ENCODE measurements at places on chromosomes 1 and 21.

DNA sequence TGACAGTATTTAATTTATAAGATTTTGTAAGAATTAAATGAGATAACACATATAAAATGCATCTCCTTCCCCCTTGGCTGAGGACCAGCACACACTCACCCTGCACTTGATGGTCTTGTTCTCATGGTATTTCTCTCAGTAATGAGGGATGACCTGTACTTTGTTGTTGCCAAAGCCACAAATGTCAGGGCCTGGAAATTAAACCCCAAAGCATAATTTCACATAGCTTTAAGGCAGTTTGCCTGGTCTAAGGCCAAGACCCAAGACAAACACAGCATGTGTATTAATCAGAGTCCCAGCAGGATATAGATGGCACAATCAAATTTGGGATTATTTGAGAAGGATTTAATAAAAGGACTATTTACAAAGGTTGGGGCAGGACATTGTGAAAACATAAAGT is 48.6 kb upstream of the EPS15 start:
- H3K27me3 ChIP-seq, result no peaks in the 10 kb centered on the region
- no peak for DNase-seq
- no peak overlapping the region for H3K27ac ChIP-seq
- no peaks in the 10 kb centered on the region for H3K36me3 ChIP-seq
- H3K4me1 ChIP-seq, result peaks cover 6% of the 10 kb centered on the region

GRCh38 chr1:243396876-243397275 is 141.0 kb downstream of the SDCCAG8 start:
- H3K27ac ChIP-seq, result no peak overlapping the region
- no peak for DNase-seq
- no peaks in the 10 kb centered on the region for H3K4me1 ChIP-seq
- no peaks in the 10 kb centered on the region for H3K27me3 ChIP-seq

DNA sequence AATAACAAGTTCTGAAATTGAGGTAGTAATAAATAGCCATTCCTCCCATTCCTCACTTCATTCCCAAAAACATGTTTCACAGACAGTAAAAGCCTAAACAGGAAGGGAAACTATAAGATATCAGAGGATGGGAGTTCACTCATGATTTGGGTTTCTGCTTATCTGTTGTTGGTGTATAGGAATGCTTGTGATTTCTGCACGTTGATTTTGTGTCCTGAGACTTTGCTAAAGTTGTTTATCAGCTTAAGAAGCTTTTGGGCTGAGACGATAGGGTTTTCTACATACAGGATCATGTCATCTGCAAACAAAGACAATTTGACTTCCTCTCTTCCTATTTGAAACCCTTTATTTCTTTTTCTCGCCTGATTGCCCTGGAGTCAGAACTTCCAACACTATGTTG is 26.0 kb upstream of the POFUT2 start:
- peaks cover 5% of the 10 kb centered on the region for H3K4me1 ChIP-seq
- no peak for DNase-seq
- H3K27me3 ChIP-seq, result peaks cover 41% of the 10 kb centered on the region
- no peak overlapping the region for H3K4me3 ChIP-seq
- H3K27ac ChIP-seq, result no peak overlapping the region

DNA sequence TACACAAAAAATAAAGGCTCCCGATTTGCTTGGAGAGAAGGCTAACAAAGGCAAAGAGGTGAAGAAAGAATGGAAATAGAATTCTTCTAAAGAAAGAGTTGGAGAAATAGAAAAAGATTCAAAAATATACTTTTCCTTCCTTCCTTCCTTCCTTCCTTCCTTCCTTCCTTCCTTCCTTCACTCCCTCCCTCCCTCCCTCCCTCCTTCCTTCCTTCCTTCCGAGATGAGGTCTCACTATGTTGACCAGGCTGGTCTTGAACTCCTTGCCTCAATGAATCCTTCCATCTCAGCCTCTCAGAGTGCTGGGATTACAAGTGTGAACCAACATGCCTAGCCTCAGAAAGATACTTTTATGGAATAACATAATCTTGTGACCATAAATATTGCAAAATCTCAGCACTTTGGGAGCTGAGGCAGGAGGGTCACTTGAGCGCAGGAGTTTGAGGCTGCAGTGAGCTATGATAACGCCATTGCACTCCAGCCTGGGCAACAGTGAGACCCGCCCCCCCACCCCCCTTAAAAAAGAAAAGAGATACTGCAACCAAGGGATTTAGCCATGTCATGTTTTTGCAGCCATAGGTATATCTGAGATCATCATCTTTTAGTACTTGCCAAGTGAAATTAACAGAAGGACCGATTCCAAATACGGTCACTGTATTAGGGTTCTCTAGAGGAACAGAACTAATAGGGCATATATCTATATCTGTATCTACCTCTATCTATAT is 1.0 kb upstream of the HJV start:
- no peak overlapping the region for H3K4me3 ChIP-seq
- no peak overlapping the region for H3K27ac ChIP-seq
- H3K36me3 ChIP-seq, result no peaks in the 10 kb centered on the region

GRCh38 chr1:4702932-4703331 is 48.5 kb downstream of the AJAP1 start:
- no peaks in the 10 kb centered on the region for H3K36me3 ChIP-seq
- no peak for DNase-seq
- H3K4me3 ChIP-seq, result no peak overlapping the region
- peaks cover 37% of the 10 kb centered on the region for H3K27me3 ChIP-seq
- no peaks in the 10 kb centered on the region for H3K4me1 ChIP-seq
- no peak overlapping the region for H3K27ac ChIP-seq

- H3K4me1 ChIP-seq, result peaks cover 21% of the 10 kb centered on the region
- no peaks in the 10 kb centered on the region for H3K27me3 ChIP-seq
- peak overlapping the region; percentile 85 for H3K4me3 ChIP-seq
- no peak overlapping the region for H3K27ac ChIP-seq
- DNase-seq, result no peak
These were observed 1.4 kb downstream of the PSEN2 start for GRCh38 chr1:226871636-226872327.

GRCh38 chr1:233268389-233269022 is 27.0 kb downstream of the PCNX2 start:
- H3K4me1 ChIP-seq, result peaks cover 21% of the 10 kb centered on the region
- H3K4me3 ChIP-seq, result no peak overlapping the region
- H3K27me3 ChIP-seq, result no peaks in the 10 kb centered on the region
- no peak overlapping the region for H3K27ac ChIP-seq

DNA sequence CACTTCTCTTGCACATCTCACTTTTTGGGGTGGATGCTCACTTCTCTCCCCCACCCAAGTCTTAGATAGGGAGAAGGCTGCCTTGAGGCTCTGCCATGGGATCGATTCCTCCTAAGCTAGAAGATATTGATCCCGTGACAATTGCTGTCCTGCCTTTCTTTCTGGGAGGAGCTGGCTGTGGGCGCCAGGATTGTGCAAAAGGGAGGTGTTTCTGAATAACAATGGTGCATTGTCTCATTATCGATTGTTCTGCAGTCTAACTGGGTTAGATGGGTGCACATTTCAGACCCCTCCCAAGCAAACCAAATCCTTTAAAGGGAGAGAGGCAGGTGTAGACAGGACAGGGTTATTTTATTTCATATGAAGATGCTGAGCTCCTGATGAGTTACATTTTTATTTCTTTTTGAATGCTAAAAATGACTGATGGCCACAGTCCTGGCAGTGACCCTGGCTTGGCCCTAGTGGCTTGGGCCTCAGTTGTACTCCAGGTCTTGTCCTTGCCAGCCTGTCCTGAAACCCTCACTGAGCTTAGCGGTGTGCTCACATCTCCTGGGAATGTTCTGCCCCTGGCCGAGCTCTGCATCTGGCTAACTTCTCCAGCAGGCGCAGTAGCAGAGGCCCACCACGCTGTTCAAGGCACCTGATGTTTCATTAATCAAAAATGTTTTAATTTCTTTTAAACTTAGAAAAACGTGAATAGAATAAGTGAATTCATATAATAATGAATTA is 99.0 kb upstream of the KAZN start:
- peaks cover 45% of the 10 kb centered on the region for H3K27me3 ChIP-seq
- no peak for DNase-seq
- H3K4me3 ChIP-seq, result no peak overlapping the region
- H3K36me3 ChIP-seq, result no peaks in the 10 kb centered on the region
- H3K4me1 ChIP-seq, result no peaks in the 10 kb centered on the region

DNA sequence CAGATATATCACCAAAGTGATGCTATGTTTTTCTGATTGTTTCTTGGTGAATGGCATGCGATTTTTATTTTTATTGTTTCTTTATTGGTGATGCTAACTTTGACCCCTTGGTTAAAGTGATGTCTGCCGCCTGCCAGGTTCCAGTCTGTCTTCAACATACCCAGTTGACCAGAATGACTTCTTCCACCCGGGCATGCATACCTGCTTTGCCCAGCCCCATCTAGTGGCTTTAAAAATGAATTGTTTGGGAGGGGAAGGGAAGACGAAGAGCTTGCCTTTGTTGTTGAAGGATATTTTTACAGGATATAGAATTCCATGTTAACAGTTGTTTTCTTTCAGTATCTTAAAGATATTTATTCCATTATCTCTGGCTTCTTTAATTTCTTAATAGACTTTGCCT is 65.1 kb downstream of the ATG4C start:
- peaks cover 1% of the 10 kb centered on the region for H3K36me3 ChIP-seq
- no peaks in the 10 kb centered on the region for H3K4me1 ChIP-seq
- DNase-seq, result no peak
- no peak overlapping the region for H3K4me3 ChIP-seq

GRCh38 chr1:56489695-56490094 is 89.7 kb downstream of the PLPP3 start:
- no peaks in the 10 kb centered on the region for H3K36me3 ChIP-seq
- H3K4me1 ChIP-seq, result no peaks in the 10 kb centered on the region
- H3K27me3 ChIP-seq, result no peaks in the 10 kb centered on the region
- H3K4me3 ChIP-seq, result no peak overlapping the region
- DNase-seq, result no peak

DNA sequence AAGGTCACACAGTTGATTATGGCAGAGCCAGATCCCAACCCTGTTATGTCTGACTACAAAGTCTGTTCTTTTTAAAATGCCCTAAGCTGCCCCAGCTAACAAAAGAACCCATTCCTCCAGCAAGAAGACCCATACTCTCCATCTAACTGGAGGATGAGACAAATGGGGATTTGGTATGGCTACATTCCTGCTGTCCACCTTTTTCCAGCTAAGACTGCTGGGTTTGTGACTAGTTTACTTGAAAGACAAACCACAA is 112.8 kb downstream of the KIAA0319L start:
- no peaks in the 10 kb centered on the region for H3K27me3 ChIP-seq
- peaks cover 23% of the 10 kb centered on the region for H3K36me3 ChIP-seq
- no peaks in the 10 kb centered on the region for H3K4me1 ChIP-seq
- no peak for DNase-seq
- no peak overlapping the region for H3K27ac ChIP-seq
- H3K4me3 ChIP-seq, result no peak overlapping the region

DNA sequence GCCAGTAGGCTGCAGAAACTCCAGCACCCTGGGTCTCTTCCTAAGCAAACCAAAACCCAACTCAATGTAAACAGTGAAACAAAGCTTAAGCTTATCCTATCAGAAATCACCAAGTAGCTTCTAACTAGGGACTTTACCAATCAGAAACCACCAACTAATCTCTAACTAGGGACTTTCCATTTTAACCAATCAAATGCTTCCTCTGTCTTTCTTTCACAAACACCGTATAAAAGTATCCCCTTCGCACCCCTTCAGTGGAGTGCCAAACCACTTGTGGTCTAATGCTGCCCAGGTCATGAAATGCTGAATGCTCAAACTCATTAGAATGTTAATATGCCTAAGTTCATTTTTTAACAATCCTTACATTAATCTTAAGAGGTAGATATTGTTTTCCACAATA is 250.5 kb upstream of the DUSP10 start:
- no peaks in the 10 kb centered on the region for H3K27me3 ChIP-seq
- H3K36me3 ChIP-seq, result no peaks in the 10 kb centered on the region
- DNase-seq, result no peak
- H3K4me1 ChIP-seq, result peaks cover 7% of the 10 kb centered on the region

- H3K4me1 ChIP-seq, result peaks cover 7% of the 10 kb centered on the region
- no peak overlapping the region for H3K27ac ChIP-seq
- H3K4me3 ChIP-seq, result no peak overlapping the region
- peaks cover 2% of the 10 kb centered on the region for H3K36me3 ChIP-seq
- DNase-seq, result no peak
- H3K27me3 ChIP-seq, result no peaks in the 10 kb centered on the region
These were observed 209.5 kb downstream of the SMYD3 start for GRCh38 chr1:246297279-246298265.

- no peak overlapping the region for H3K27ac ChIP-seq
- H3K36me3 ChIP-seq, result no peaks in the 10 kb centered on the region
- H3K4me1 ChIP-seq, result no peaks in the 10 kb centered on the region
These were observed 48.0 kb upstream of the ZC3H11B start for GRCh38 chr1:219660666-219661463.

- no peak for DNase-seq
- peaks cover 3% of the 10 kb centered on the region for H3K36me3 ChIP-seq
- H3K27ac ChIP-seq, result no peak overlapping the region
- H3K4me3 ChIP-seq, result no peak overlapping the region
- H3K27me3 ChIP-seq, result no peaks in the 10 kb centered on the region
These were observed 83.2 kb downstream of the TRIM11 start for GRCh38 chr1:228323401-228323800.

DNA sequence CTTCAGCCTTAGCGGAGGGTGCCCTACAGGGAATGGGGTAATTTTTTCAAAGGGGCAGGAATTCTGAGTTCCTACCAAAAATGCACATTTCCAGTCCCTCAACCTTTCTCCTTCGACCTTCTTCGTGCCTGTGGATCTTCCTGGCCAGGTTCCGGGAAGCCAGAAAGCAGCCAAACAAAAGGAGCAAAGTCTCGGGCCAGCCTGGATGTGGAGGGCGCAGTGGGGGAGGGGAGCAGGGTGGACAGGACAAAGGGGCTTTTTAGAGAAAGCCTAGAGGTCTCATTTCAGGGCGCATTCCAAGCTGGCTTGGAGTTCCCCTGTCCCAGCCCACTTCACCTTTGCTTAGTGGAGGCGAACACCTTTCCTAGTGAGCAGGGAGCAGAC is 2.9 kb upstream of the INAVA start:
- H3K27ac ChIP-seq, result no peak overlapping the region
- H3K4me3 ChIP-seq, result peak overlapping the region; percentile 75
- peaks cover 8% of the 10 kb centered on the region for H3K36me3 ChIP-seq
- peaks cover 48% of the 10 kb centered on the region for H3K4me1 ChIP-seq
- H3K27me3 ChIP-seq, result peaks cover 32% of the 10 kb centered on the region

GRCh38 chr1:67465375-67465774 is 35.2 kb upstream of the SERBP1 start:
- DNase-seq, result no peak
- H3K4me3 ChIP-seq, result no peak overlapping the region
- H3K36me3 ChIP-seq, result no peaks in the 10 kb centered on the region
- H3K4me1 ChIP-seq, result no peaks in the 10 kb centered on the region

DNA sequence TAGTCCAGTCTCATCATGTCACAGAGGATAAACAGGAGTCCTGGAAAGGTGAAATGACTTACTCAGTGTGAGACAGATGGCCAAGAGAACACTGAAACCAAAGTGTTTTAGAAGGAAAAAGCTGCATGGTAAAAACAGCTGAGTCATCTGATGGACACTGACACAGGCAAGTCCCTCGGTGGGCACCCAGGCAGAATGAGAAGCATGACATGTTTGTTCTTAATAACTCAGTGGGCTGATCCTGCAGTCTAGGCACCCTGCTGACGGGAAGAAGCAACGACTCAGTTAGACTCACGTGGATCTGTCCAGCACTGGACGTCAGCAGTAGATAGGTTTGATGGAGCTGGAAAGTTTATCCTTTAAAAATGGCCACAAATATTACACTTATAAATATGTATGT is 116.9 kb downstream of the RGS7 start:
- no peaks in the 10 kb centered on the region for H3K4me1 ChIP-seq
- no peaks in the 10 kb centered on the region for H3K36me3 ChIP-seq
- no peak overlapping the region for H3K4me3 ChIP-seq
- H3K27me3 ChIP-seq, result no peaks in the 10 kb centered on the region
